ENCODE measurements at places on chromosomes 7 and 10. TPM values are rescaled to one million over a fixed set of nuclear protein-coding genes. Genes with fewer than 3 reads are reported as not detected.

- DNase-seq = peak; percentile 48
These were observed 860 bp downstream of the ZEB1 start for GRCh38 chr10:31319602-31320549.

DNA sequence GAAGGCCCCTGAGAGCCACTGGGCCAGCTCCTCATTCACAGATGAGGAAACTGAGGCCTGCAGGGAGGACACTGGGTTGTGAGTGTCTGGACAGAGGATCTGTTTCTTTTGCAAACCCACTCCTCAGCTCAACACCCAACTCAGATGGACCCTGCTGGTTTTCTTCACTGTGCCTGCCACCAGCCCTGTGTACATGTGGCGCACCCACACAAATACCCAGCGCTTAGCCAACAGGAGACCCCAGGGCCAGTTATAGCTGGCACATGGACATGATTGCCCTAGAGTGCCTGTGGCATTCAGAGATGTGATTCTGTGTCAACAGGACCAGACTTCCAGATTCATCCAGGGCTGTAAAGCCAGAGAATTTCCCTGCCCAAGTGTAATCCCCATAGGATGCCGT lies 12.4 kb downstream of the PODXL start:
- no peak for DNase-seq

DNA sequence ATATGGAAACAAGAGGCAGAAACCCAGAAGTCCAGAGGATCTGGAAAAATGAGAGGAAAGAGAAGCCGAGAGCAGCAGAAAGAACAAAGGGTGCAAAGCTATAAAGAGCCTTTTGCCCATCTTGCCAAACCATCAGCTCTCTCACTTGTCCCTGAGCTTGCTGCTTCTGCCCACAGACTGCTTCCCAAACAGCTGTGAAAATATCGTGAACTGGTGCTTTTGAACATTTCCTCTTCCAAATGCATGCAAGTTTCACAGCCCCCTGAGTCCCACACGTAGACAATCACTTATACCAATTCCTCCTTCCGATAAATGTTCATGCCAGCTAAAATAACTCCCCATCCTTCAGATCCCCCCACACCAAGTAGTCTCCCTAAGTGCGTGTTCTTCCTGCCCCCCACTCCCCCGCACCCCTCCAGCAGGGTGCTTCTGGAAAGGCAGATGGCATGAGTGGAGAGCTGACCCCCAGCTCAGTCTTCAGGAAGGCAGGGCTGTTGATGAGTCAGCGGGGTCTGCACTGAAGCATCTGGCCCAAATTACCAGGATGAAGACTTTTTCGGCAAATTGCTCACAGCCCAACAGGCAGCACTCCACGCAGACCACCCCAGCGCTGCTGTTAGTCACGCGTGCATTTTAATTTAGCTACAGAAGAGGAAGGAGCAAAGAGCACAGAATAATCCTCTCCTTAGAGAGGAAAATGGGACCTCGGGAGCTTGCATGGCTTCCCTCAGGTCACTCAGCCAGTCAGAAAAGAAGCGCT lies 76.1 kb upstream of the KCNMA1 start:
- DNase-seq = no peak

DNA sequence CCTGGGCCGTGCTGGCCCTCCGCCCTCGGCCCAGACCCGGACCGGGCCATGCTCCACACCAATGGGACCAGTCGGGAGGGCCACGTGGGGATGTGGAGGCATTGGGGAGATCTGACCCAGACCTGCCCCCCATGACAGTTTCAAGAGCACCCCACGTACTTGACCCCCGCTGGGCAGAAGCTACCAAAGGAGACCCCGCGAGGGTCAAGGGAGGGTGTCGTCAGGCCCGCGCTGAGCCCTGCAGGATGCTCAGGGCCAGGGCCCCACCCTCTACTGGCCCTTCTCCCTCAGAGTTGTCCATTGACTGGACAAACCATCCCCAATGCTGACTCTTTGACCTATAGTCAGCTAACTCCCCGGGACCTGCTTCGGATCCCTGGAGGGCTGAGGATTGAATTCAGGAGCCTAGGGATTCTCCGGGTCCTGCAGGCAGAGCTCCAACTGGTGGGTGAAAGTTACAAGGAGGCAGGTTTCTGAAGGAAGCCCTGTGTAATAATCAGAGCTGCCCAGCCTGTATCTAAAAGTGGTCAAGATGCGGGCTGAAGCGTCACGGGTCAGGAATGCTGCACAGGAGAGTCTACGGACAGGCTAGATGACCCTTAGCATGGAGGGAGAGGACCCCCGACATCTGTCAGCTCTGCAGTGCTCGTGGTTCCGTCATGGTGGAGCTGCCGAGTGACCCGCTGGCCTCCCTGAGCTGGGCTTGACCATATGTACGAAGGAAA lies 498 bp upstream of the CALHM2 start:
- DNase-seq = no peak

DNA sequence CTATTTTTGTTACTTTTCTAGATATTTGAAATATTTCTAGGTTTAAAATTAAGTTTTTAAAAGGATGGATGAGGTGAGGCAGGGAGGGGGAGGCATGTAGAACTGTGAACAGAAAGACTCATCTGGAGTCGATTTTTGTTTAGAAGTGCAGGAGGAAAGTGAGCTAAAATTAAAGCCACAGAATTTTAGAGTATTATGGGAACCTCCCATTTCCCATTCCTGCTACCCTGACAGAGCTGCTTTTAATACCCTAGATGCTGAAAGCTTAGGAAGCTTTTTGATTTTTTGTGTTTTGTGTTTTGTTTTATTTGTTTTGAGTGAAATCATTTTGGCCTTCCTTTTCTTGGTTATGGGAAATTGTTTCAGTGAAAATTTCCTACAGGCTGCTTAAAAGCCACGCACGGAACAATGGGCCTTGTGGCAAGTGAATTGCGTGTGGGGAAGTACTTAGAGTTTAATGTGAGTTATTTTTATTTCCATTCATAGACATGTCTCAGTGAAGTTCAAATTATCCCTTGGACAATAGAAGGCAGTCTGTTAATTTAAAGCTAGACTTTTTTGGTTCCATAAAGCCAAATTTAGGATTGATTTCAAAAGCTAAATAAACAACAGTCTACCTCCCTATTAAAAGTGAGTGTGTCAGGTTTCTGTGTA lies 102.0 kb upstream of the HDAC9 start:
- no peak for DNase-seq

GRCh38 chr10:18400201-18400905 lies 251.0 kb downstream of the NSUN6 start:
- DNase-seq = peak; percentile 1

DNA sequence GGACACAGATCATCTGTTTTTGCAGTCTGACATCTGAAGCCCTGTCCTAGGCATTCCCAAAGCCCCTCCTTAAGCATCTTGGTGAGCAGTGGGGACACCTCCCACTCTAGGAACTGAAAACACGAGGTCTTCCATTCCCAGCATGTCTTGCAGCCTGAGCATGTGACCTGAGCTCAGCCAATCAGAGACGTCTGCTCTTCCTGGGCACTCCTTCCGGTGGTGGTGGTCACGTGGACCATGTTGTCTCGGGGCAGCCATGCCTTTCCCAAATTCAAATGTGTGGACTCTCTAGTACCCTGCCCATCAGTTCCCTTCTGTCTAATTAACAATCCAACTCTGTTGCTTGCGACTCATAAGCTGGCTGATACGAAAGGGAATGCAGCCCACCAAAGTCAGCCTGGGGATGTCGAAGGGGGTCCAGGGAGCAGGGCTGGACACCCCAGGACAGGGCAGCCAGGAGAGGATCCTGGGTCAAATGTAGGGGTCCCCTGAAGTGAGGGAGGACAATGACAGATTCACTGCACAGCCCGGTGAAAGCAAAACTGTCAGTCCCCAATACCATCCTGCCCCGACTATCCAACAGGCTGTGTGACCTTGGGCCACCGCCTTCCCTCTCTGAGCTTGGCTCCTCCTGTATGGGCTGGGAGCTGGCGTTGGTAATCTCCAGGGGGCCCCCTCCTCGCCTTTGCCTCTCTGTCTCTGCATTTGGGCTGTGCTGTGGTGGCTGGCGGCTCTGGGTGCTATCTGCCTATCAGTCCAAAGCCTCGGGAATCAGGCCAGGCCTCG lies 57.4 kb upstream of the BAIAP2L1 start:
- no peak for DNase-seq

DNA sequence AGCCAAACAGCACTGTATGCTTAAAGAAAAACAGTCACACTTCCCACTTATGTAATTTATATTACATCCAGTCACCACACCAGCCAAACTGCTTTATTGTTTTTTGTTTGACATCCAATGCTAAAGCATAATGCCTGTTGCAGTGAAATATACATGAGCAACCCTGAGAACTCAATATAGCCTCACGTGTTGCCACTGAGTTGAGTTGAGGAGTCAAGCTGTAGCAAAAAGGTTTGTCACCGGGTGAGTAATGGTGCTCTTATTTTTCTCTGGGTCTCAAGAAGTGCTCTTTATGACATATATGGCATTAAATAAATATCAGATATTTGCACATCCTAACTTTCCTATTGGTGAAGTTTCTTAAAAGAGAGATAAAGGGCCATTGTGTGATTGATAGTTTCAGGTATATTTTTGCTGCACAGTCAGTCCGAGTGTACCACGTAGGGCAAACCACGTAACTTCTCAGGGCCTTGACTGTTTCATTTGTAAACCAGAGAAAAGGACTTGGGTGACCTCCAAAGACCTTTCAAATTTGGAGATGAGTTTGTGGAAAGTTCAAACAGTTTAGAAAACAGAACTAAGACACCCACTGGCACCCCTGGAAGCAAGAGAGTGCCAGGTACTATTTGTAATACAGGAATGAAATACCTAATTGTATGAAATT lies 168.5 kb downstream of the CFTR start:
- DNase-seq = no peak

- no peak for DNase-seq
These were observed 86.1 kb downstream of the LHPP start for GRCh38 chr10:124547647-124548168.

DNA sequence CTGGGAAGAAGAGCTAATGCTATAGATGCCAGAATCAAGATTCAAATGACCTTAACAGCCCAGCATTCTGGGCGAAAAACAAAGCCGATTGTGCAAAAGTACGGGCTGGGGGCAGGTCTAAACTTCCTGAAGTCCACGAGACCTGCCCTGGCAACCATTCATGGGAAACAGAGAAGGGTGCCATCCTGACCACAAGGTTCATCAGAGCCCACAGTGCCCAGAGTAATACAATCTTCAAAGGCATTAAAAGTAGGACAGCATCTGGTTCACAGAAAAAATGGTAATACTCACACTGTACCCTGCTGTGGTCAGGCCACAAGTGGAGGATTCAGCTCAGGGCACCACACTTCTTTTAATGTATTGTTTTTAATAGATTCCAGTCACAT lies 36.1 kb downstream of the SORBS1 start:
- no peak for DNase-seq

DNA sequence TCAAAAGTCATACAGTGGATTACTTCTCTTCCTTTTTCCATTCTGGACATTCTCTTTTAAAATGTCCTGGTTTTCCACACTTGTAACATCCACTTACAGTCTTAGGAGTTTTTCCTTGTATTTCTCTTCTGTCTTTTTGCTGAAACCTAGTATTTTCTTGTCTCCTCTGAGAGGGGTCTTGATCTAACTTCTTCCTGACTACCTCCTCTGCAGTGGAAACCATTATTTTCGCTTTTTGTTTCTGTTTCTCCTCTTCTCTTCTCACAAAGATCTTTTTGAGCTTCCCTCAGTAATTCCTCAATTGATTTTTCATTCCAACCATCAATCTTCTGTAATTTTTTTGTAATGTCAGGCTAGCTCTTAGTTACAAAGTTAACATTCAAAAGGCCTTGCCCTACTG lies 23.7 kb upstream of the ELOVL3 start:
- DNase-seq = no peak

DNA sequence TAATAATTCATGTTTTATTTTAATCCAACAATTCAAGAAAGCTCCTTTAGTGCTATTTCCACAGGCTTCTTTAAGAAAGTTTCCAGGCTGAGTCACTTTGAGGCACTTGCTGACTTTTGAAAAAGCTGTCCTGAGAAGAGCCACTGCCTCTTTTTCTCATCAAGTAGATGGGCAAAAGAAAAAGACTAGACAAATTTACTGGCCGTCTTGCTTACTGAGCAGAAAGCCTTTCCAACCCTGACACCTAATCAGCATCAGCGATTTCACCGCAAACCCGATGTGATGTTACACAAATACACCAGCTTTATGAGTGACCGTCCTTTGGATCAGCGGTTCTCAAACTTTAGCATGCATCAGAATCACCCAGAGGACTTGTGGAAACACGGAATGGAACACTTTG lies 24.3 kb downstream of the CTTNBP2 start:
- DNase-seq = peak; percentile 23

DNA sequence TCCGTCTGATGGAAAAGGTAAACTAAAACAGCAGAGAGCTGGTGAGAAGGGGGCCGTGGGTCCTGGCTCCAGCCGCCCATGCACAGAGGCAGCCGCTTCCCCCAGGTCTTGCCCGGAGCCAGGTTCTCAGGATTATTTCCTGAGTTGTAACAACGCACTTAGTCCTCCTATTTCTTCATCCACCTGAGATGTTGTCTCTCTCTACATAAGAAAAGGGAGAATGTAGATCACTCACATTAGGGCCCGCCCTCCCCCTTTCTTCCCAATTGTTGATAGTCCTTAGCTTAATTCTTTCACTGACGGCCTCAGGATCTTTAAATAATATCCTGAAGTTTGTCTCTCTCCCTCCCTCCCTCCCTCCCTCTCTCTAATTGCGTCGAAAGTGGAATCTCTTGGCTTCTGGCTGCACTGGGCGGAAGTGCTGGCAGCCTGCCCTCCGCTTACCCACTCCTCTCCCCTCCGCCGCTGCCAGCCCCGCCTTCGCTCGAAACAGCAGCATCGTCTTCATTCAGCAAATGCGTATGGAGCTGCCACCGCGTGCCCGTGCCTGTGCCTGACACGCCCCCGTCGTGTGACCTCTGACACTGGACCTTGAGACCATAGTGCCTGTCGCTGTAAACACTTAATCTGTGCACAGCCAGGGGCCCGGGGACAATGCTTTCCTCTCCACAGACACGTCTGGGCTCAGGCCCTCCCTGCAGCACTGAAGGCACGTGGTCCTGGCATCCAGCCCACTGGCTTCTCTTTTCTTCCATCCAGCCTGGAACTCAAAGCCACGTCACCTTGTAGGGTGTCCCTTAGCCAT lies 174.5 kb upstream of the PPP2R2D start:
- no peak for DNase-seq

- DNase-seq = no peak
These were observed at the start of gene SFXN2 for GRCh38 chr10:102714621-102715455. Gene SFXN2, plus strand, starts transcription at chr10:102714636. Its CDS starts 12,001 bp downstream, at chr10:102726637.

DNA sequence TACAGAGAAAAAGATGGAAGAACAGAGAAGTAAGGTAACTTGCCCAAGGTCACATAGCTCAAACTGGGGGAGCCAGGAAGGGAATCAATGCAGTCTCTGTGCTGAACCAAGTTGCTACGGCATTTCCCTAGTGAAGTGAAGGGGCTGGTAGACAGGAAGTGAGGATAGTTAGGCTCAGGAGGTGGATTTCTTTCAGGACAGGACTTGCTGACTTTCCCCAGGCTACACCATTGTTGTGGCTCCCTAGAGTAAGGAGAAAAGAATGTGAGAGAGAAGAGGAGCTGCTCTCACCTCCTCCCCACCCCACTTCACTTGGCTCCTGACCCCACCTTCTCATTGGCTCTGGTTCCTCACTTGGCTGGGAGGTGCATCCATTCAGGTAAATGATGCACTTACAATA lies 316.9 kb downstream of the INHBA start:
- no peak for DNase-seq

GRCh38 chr7:134459981-134460380 lies 1.1 kb upstream of the AKR1B1 start:
- peak; percentile 84 for DNase-seq

- no peak for DNase-seq
These were observed 25.5 kb downstream of the MMRN2 start for GRCh38 chr10:86931872-86932271.

Gene CXCL12
- total RNA-seq = 0.14 TPM

Gene SPAM1
- total RNA-seq = not detected

Gene OR9A2
- not detected for total RNA-seq

Gene ADAMTS14
- 1.0 TPM for total RNA-seq

Gene BEND7
- 13.3 TPM for total RNA-seq

Gene MACC1
- total RNA-seq = not detected

All from Caki2 (cell line).